ENCODE measurements at places on chromosomes 5 and 9.

DNA sequence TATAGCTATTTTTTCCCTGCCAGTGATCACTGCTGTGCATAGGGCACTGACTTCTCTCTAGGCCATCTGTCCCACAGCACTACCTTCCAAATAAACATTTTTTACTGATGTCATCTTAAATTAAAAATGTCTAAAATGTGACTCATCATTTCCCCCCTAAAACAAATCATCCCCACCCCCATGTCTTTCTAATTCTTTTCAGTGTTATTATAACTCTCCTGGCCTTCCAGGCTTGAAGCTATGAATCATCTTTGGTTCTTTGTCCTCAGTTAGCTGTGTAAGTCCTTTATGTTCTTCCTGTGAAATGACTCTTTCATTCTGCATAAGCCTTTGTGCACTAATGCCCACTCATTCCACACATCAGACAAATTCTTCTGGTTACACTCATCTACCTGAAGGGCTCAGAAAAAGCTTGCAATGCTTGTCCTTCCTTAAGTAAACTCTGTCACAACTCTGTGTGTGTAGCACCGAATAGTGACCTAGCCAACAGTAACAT is 78.1 kb downstream of the CFAP95 start:
- no peak for DNase-seq

DNA sequence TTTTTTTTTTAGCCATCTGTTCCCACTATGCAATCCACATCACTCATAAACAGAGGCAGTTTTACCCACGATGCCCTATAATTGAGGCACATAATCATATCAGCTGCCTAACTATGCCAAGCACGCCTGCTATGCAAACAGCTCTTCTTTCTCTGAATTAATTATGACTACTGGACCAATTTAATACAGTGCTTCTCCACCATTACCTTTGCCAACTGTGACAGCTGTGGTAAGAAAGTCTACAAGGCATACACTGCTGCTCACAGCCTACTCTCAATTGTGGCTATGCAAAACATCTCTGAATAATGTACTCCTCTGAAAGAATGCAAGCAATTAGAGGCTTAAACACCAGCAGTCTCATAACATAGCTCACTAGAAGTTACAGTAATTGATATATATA is 97.1 kb downstream of the DTWD2 start:
- DNase-seq: no peak

GRCh38 chr9:18480662-18481093 is 6.7 kb downstream of the ADAMTSL1 start:
- DNase-seq: no peak

GRCh38 chr5:80246995-80247729 is 8.7 kb downstream of the SERINC5 start:
- no peak for DNase-seq

Data from NCI-H1105 (cell line).